HS-27A (cell line): ENCODE measurements at places on chromosomes 16 and 17.

DNA sequence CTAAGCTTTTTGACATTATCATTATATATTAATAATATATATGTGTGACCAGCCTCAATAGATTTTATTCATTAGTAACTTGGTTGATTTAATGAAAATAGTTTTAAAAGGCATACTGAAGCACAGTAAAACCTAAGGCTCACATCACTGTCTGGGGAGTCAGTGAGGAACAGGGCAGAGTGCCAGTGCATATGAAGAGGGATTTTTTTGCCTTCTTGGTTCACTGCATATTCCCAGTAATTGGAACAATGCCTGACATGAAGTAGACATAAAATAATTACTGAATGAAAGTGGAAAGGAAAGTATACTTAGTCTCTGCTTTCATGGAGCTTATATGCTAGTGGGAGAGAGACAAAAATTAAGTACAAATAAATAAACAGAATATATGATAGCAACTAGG, 81.1 kb downstream of the FTO start:
- DNase-seq = no peak

GRCh38 chr17:70239391-70239826, 70.1 kb downstream of the KCNJ2 start:
- no peak for DNase-seq

DNA sequence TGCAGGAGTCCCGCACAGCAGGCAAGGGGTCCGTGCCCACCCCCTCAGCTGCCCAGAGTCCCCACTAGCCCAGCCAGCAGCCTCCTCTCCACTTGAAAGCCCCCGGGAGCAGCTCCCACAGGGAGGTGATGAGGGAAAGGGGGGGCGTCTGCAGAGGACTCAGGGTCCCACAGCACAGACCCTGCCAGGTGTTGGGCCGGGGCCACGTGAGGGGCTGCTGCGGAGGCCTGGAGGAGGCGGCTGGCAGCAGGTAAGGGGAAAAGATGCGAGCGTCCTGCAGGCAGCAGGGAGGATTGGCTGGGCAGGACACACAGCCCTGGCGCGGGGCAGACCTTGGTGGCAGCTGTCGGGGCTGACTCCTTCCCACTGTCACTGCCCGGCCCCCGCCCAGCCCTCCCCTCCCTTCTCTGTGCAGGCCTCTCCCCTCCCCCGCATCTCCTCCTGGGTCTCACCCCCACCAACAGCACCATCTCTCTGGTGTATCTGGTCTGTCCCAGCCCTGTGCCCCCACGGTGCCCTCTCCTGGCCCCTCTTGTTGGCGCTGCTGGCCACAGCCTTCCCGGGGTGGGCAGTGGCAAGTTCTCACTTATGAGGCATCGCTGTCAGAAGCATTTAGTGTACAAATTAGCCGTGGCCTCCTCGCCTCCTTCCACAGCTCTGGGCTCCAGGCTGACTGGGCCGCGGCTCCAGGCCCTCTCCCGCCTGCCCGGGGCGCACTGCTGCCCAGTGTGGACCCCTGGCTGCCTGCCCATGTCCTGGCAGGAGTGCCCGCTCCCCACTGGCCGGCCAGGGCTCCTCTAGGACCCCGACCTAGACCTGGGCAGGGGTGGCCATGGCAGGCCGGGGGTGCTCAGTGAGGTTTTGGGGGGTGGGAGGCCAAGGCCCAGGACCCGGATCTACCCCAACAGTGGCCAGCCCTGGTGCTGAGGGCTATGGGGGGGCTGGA, 4.4 kb upstream of the PRR35 start:
- DNase-seq = no peak

GRCh38 chr17:16304830-16305229, 48.4 kb downstream of the CENPV start:
- DNase-seq = no peak

GRCh38 chr17:35212668-35213067, 18.5 kb upstream of the SLC35G3 start:
- DNase-seq = no peak

DNA sequence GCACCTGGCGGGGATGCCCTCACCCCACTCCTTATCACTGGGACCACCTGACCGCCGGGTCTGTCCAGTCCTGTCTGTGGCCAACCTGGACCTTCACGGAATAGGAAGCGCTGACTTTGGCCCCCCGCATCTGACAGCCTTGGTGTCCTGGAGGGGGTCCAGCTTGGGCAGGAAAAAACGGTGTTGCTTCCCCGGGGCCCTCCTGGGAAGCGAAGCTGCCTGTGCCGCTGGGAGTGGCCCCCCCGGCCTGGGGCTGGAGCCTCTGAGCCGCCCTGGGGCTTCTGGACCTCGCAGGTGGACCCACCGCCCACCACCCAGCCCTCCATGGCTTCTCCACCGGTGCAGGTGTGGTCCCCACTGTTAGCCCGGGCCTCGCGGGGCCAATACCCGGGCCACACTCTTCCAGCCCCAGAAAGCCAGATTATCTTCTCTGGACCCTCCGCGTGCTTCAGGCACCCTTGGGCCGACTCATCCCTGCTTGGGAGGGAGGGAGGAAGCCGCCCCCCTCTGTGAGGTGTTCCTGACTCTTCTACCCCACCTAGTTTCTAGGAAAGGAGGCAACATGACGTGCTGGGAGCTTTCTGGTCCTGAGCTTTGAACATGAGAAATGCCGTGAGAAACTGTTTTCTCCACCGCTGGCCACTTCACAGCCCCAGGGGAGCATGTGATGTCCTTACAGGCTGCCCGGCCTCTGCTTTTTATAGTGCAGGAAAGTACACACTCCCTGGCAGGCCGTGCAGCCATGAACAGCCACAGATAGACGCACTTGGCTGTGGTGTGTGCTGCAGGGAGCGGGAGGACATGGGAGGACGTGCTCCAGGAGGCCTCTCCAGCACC, 1.1 kb downstream of the C1QTNF1 start:
- no peak for DNase-seq

DNA sequence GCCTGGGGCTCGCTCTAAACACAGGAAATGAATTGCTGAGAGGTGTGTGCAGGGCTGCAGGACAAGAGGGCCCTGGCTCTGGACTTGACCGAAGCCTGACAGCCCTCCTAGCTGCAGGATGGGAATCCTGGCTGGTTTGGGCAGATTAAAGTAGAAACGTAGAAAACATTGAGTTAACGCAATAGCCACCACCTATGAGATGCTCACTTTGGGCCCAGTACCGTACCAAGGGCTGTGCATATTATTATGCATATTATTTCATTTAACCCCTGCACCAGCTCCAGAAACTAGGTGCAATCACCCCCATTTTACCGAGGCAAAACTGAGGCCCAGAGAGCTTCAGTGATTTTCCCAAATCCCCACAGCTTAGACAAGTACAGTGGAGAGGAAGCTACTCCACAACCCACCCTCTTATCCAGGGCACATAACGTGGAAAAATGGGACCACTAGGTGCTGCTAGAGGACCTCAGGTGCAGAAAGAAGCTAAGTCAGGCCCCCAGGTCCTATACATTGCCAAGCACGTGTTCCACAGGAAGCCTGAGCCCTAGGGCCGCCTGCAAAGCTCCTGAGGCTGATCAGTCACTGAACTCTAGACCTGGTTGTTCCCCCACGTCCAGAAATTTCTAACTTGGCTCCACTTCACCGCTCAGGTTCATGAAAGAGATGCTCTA, 79.2 kb downstream of the MYH11 start:
- DNase-seq = no peak

DNA sequence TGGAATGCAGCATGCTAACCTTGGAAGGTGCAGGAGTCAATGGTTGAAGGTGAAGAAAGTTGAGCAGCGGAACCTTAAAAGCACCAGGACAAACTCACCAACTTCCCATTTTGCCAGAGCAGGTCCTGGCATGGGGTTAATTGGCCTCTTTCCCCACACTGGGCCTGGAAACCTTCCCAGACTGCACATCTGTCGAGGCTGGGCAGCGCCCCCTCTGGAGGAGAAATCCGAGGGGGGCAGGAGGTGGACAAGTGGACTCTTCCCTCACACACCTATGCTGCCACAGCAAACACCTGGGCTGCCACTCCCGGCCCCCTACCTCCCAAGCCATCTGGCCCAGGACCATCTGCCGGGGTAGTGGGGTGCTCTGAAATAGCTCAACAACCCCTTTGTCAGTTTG, 232.4 kb downstream of the CBLN1 start:
- no peak for DNase-seq

DNA sequence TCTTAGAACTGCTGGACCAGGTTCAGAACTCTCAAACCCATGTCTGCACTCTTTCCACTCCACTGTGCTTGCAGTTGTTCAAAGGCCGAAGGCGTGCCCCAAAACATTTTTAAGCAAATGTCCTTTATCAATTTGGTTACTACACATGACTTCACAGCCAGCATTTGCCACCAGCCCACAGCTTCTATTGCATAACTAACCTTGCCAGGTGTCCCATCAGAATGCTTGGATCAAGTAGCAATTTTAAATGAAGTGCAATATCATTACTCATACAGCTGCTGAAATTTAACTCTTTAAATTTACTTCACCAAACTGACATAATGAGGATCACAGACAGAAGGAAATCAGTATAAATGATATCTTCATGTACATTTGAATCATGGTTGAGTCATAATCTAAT, 29.8 kb upstream of the HS3ST3A1 start:
- no peak for DNase-seq

DNA sequence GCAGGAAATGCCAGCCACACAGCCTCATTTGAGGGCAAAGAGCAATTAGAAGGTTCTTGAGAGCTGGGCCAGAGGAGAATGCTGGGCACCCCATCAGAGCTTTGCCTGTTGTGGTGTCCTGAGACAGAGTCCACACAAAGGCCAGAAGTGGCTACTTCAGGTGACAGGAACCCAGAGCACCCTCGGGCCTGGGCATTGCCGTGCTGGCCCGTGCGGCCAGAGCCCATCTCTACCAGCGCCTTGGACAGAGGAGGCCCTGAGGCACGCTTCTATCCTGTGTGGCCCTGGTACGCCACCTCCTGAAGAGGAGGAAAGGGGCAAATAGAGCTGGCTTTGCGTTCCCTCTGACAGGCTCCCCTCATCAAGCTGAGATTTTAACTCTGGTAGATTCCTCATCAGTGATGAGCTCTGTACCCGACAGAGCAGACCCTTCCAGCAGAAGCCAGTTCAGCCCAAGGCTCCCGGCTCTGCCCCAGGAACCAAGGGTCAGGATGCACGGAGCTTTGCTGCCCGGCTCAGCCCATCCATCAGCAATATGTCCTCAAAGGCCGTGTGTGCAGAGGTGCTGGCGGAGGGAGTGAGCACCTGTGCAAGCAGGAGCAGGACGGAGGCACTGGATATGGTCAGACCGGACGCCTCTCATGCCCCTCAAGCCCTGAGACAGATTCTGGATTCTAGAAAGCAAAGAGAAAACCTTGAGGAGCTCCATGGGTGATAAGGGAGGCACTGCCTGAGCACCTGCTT, 3.4 kb upstream of the RASD1 start:
- DNase-seq = no peak

GRCh38 chr17:40519089-40519775, 17.8 kb upstream of the TNS4 start:
- DNase-seq = no peak

DNA sequence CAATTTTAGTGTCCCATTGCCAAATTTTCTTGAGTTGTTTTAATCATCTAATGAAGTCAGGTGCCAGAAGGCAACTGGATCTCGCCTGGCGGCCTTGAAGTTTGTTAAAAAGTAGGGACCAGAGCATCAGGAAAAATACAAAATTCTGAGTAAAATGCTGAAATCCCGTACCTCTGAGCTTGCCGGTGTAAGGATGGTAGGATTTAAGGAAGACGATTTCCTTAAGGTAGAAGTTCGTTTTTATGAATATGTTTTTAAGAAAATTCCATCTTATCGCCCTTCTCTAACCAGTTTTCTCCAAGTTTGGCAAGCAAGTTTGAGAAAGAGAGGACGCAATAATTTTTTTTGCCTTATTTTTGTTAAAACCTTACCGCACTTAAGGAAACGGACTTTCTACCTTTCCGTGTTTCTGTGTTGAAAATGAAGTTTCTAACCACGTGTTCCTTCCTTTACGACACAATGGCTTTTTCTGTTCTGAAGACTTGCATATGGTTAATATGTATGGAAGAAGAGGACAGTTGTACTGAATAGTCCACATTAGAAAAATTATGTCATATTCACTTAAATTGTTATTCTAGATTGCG, 748 bp downstream of the ATF7IP2 start:
- DNase-seq = no peak

- no peak for DNase-seq
Measured at GRCh38 chr16:8923199-8923598, 40.5 kb downstream of the USP7 start.

DNA sequence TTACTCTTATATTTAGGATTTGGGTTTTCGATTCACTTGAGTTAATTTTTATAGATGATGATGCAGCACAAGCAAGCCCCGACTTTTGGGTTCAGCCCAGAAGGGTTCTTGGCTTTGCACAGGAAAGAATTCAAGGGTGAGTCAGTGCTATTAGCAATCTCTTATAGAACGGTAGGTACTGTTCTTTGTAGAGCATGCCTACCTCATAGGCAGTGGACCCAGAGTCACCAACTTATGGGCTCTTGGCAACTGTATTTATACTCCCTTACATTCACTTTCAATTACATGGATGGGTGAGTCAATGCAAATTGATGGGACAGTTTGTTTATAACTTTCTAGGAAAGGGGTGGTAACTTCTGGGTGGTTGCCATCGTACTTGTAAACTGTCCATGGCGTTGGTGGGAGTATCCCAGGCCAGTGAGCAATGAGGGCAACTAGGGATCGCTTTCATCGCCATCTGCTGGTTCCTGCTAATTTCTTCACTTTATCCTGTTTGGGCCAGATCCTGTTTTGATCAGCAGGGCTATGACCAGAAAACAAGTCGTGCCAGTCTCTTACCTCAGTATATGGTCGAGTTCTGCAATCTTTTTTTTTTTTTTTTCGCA, 362.6 kb downstream of the CNTNAP4 start:
- no peak for DNase-seq

DNA sequence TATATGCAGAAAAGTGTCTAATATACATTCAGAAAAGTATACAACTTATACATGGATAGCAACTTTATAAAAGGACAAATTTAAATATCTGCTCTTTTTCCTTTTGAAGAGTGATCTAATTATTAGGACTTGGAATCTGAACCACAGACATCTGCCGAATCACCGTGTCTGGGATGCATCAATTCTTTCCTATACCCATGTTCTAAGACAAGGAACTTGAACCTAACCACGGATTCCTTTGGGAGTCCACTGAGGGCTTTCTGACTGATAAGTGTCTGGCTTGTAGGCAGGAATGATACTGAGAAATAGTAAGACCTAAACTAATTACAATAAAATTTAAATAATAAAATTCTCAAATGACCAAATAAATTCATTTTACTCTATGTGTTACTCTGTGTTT, 54.2 kb downstream of the NDEL1 start:
- no peak for DNase-seq

DNA sequence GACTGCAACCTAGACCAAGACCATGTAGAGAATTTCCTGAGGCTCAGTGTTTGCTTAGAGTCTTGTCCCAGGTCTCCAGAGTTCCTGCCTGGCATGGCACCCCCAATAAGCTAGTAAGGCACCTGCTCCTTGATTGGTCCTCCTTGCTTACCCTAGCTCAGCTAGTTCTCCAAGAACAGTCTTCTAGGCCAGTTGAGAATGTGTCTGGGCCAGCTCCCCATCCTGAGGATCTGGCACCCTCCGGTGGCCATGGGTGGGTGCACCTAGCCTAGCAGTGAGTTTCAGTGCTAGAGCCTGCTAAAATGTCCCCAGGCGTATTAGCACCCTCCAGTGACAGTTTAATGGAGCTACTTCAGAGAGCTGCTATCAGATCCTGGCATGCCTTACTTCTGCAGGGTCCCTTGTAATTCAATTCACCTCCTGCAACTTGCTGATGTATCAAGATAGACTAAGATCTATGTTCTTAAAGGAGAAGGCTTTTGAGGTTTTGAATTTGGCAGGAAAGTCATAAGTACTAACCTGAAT, 44.4 kb upstream of the MED13 start:
- no peak for DNase-seq

- no peak for DNase-seq
Measured at GRCh38 chr17:5582209-5583185, 1.8 kb downstream of the NLRP1 start.

GRCh38 chr17:44024853-44025252, 10.1 kb upstream of the TMEM101 start:
- no peak for DNase-seq
